Chondrocyte (in vitro differentiated cells): ENCODE measurements at places on chromosomes 1 and 21. TPM values are rescaled to one million over a fixed set of nuclear protein-coding genes. Genes with fewer than 3 reads are reported as not detected.

DNA sequence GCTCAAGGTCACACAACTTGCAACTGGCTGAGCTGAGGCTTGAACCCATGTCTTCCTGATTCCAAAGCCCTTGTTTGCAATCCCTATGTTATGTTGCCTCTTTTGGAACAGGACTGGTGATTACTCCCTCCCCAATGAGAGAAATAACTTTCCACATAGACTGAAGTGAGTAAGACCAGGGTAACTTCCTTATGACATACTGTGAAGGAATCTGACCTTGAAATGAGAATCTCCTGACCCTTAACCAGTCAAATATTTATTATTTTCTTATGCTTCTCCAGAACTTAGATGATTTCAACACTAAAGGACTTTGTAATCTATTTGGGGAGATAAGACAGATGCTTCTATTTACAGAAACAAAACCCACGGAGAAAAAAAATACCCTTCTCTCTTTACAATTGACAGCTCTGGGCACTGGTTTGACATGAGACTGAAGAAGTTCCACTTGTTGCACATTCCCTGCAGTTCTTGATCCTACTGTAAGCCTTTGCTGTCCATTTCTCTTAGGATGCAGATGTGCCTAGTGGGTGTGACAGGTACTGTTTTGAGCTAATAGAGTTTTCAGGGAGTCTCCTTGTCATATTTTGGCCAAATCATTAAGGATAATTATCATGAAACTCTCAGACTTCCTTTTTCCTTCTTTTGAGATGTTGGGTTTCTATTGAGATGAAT lies 3.9 kb upstream of the RPTN start:
- DNase-seq: no peak

KRTAP13-2 gene
- total RNA-seq: not detected in 3 replicates

DNA sequence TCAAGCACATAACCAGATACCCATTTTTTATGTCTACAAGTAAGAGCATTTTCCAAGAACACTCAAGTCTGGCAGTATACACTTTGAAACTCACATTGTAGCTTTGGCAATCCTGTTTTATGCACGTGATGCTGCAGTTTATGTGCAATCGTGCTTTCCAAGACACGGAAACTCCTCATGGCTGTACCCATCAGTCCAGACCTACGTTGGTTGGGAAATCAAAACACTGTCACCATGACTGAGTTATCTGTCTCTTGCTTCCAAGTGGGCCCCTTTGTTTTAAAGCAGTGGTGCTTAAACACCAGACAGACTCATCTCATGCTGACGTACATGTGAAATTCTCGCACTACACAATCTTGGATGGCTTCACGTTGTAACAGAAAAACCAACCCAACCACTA lies 192.8 kb downstream of the LTN1 start:
- no peak for DNase-seq

DNA sequence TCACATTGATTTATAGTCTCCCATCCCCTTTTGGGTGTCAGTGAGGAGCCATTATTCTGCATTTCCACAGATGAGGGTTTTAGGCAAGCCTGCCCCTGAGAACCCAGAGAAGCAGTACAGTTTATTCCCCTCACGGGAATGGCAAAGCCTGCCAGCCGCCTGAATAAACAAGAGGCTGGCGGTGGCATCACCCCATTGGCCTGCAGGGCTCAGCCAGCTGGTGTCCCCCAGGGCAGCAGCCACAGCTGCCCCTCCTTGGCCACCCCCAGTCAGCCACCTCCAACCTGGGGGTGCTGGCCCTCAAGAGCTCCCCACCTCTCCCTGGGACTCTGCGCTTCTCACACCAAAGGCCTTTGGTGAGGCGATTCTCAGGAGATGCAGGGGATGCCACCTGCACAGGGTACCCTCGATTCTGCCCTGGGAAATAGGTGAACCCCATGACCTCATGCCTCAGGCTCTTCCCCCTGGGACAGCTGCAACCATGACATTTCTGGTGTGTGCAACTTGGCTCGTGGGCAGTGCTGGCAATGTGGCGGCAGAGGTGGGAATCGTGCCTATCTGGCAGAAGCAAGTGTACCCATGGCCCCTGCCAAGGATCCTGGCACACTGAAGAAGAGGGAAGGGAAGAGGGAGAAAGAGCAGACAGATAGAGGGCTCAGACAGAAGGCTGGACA lies 14.0 kb downstream of the OLFML2B start:
- no peak for DNase-seq

FAM229A gene
- total RNA-seq: 3.6 to 4.5 TPM (median 4.4 TPM) in 3 replicates

DNA sequence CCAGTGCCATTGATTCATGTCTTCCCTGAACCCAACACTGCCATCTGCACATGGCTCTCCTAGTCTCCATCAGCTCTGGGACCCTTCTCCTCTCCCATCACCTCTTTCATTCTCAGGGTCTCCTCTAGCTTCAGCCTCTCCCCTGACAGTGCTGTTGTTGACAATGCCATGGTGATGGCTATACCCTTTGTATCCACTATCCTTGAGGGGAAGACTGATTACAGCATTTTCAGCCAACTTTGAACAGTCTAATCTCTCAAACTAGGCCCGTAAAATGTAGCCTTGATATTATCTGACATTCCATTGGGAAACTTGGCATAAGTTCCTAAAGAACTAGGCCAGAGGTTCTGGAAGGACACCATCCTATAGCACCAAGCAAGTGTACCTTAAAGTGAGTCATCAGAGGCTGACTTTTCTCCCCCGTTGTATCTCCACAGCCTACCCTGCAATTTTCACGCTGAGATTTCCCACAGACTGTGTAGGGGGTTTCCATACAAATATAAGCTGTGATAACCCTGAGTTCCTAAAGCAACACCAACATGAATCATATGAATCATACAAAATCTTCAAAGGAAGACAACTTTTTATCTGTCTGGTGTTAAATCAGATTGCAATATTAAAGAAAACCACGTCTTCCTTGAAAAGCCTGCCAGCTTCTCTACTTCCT lies 5.8 kb downstream of the HAO2 start:
- DNase-seq: no peak

DNA sequence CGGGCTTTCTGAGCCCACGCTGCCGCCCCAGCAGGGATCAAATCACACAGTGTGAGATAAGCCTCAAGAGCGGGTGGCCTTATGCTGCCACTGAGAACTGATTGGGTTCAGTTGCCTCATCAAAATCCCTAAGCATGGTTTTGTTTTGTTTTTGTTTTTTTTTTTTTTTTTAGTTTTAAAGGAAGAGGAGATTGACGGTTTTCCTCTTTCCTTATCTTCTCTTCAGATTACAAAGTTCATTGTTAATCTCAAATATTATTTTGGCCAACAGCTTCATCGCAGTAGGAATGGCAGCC lies 651 bp downstream of the COA6 start:
- DNase-seq: no peak

DNA sequence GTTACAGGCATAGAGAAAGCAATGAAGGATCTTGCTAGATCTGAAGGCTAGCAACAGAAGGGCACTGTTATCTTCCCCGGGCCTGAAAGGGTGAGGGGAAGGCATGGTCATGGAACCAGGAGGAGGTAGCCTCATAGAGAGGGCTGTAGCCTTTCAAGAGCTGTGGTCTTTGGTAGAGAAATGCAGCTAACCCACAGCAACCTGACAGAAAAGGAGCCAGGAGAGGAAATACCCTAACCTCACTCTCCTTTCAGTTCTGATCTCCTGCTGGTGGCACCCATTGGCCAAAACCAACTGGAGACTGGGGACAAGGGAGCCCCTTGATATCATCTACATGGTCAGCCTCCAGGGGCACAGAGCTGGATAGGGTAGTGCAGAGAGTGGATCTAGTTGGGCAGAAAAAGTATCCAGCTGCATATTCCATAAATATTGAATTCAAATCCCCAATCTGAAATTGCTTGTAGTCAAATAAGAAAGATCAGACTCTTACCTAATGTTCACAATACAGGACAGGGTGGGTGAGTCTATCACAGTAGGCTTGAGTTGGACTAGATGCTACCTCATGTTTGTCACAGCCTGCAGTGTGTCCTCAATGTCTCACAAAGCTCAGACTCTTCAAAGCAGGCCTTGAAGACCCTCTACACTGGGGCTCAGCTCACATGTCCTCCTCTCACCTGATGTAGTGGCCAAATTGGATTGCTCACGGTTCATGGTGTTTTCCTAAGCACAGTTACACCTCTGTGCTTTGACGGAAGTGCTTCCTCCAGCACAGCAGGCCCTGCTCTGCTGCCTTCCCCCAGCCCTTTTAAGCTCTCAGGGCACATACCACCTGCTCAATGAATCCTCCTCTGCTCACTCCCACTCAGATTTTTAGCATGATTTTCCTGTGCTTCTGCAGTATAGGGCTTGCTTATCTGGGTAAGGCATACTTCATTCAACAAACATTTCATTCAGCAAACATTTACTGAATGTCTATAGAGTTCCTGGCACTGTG lies 74.1 kb upstream of the JUN start:
- DNase-seq: no peak

SPATA21 gene
- total RNA-seq: not detected in 3 replicates

DNA sequence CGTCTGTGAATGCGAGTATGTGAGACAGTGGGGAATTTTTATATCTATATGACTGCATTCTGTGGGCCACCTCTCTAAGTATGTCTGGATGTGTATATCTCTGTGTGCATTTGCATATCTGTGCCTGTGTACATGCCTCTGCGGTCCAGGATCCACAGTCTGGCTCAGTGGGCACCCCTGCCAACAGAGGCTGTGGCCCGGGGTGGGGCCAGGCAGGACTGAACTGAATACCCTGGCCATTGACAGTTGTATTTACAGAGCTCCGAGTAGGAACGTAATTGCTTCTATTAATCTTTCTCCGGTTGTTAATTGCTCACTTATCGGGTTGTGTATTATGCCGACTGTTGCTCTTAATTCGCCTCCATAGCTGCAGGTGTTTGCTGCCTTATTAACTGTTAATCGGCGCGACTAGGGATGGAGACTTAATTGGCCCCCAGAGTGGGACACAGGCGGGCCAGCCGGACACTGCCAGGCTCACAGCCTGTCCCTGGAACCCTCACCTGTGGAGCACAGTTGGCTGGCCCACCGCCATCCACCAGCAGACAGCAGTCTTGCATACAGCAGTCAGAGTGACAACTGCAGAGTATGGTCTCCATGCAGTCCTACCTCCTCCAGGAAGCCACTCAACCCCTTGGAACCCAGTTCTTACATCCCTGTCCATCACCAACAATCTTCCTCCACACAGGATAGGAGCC lies 22.4 kb upstream of the ADGRB2 start:
- DNase-seq: peak; percentile 82
